Pons (tissue), 1 donor: ENCODE measurements at places on chromosomes 2 and 18.

DNA sequence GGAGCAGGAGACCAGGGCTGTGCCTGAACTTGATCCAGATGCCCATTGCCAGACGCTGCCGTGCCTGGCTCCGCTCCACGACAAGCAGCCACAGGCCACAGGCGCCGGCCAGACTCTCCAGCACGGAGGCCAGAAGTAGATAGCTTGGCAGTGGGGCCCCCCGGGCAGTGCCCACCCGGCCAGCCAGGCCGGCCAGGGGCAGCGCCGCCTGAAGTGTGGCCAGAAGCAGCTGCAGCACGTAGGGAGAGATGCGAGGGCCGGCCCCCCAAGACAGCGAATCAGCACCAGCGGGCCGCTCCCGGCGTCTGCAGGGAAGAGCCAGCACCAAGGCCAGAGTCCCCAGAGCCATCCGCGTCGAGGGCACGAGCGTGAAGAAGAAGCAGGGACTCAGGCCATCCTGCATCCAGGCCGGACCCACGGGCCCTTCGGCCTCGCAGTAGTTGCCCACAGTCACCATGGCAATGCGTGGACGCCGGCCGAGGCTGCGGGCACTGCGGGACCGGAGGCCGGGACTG, 484 bp downstream of the ABCB6 start:
- no peak for DNase-seq

DNA sequence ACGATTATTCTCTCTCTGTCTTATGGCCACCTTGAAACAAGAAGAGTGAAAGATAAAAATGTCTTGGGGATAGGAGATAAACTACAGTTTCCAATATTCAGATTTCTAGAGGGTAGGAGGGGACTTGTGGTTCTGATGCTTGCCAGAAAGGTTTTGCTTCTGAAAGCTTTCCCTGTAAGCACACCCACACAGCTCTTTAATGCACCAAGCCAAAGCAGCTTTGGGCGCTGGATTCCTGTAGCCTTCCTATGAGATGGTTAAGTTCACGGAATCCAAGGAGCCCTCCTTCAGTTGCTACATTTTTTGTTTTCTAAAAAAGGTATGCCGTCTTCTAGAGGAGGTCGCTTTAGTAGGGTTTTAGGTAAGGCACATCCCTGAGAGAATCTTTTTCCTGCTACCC, 4.9 kb downstream of the LRRTM1 start:
- no peak for DNase-seq

DNA sequence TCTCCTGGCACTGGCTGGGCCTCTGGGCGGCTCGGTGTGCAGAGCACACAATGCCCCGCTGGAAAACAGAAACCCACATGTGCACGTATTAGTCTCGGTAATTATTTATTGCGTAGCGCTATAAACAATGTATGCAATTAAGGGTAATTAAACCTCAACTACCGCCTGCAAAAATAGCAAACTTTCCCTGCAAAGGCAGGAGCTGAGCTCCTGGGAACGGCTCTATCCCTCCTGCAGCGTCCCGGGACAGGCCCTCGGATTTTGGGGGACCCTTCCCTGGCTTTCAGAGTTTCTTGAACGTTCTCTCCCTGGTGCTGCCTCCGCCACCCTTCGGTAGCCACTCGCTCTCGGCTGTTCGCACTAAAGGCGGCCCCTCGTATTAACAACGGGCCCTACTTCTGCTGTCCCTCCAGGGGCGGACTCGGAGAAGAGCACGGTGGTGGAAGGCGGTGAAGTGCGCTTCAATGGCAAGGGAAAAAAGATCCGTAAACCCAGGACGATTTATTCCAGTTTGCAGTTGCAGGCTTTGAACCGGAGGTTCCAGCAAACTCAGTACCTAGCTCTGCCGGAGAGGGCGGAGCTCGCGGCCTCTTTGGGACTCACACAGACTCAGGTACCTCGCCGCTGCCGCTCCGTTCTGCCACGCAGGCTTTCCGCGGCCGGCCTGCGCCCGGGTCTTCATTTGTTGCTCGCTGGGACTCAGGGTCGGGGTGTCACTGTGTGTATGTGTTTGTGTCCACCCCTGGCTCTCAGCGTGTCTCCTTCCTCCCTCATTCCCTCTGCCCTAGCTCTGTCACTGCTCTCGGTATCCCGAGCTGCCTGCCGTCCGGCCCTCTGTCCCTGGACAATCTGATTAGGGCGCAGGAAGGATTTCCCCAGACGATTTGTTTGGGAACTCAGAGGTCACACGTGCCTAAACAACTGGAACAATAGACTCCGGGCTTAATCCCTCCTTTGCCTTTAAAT, 1.2 kb downstream of the DLX1 start:
- no peak for DNase-seq

DNA sequence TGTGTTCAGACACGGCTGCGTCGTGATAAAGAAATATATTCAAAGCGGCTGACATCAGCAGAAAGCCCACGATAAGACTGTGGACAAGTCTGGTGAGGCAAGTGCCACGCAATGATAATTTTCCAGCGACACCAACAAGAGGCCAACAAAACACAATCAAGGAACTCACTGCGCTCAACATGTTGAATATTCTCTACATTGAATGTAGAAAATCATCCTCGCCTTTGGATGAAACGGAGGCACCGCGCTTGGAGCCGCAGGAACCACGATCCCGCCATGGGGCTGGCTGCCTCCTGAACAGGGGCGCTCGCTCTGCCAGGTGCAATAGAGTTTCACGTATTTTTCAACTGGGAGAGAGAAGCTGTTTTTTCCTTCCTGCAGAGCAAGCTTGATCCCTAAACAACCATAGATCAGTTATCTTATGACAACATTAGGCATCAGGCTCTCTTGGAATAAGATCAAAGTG, 220.3 kb downstream of the ATAD2B start:
- no peak for DNase-seq

DNA sequence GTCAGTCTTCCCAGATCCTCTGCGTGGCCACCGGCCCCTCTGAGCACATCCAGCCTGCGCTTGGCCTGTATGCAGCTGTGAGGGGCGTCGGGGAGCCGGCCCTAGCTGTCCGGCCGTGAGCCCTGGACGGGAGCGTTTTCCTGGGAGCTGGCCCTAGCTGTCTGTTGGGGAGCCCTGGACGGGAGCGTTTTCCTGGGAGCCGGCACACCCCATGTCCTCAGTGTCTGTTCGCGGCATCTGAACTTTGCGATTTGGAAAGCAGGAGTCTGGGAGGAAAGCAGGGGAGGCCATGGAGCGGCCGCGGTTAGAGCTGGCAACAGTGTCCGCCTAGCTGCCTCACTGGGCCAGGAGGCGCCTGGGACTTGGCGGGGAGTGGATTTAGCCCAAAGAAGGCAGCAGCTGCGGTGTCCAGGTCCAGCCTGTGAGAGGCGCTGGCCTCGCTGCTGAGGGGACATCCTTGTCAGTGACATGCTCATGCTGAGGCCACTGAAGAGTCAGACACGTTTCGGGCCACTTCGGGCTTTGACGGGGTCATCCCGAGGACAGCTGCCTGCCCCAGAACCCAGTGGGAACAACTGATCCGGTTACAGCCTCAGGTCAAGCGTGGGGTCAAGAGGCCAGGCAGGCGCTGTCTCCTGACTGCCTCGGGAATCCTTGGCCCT, 75.8 kb downstream of the KCNG2 start:
- no peak for DNase-seq

- DNase-seq: no peak
These were observed 1453.1 kb upstream of the SLC39A10 start for GRCh38 chr2:194203898-194204297.

GRCh38 chr2:316381-316780, 28.5 kb upstream of the ALKAL2 start:
- no peak for DNase-seq
